ENCODE measurements at places on chromosomes 1 and 21.

DNA sequence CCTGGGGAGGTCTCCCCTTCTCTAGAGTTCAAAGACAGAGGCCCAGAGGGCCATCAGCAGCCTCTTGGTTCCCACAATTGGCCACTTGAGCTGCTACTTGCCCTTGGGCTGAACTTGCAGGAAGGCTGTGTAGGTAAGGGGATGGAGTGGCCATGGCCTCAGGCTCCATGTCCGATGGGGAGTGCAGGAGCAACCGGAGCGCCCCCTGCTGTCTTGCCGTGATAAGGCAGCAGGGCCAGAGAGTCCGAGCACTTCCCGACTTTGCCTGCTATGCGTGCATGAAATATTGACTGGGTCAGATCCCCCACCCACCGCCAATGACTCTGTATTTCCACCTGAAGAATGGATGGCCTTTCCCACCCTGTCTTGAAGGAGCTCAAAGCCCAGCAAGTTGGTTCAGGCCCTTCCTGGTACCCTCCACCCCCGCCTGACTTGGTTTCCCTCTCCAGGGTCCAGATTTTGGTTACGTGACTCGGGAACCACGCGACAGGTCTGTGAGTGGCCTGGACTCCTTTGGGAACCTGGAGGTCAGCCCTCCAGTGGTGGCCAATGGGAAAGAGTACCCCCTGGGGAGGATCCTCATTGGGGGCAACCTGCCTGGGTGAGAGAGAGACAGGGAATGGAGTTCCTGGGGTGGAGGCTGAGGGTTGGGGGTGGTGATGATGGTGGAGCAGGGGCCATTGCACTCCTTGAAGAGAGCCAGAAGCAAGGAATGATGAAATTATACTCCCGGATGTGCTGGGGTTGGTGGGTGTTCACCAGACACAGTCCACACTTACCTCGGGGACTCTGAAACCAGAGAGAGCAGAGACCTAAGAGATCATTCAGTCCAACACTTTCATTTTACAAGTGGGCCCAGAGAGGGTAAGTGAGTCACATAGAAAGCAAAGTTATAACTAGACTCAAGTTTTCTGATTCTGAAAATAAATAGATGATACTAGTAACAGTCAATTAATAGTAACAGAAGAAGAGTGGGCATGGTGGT, 25.6 kb downstream of the PADI3 start:
- DNase-seq = no peak

GRCh38 chr21:24759348-24760075, 847.8 kb downstream of the MRPL39 start:
- DNase-seq = no peak

DNA sequence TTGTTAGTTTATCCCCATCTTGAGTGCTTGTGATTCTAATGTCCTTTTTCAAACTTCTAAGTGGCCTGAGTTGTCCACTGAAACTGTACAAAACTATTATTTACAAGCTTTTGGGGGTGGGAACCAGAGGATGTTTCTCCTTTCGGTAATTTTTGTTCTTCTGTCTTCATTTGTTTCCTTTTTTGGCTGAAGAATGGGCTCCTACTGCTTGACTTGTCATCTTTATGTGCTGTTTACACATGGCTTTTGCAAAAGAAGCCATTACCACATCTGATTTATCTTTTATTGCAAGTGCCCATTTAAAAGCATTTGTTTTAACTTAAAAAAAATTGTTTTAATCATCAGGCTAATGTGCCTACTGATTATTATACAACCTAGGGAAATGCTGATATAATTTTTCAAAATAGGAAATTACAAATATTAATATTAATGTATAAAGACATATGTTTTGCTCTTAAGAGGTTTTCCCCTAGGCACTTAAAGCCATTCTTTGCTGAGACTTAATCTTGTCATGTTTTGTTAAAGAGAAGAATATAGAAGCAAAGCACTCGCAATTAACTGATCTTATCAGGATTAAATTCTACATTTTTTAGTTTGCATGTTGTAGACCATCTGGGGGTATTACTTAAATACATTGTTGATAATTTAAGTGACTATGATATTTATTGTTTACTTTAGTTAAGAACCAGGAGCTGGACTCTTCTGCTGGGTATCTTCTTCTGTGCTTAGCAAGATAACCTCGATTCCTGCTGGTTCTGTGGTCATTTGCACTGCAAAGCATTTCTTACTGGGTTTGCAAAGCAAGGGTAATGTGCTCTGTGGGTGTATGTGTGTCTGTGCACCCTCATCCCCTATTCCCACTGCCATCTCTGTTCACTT, 40.1 kb downstream of the TMEM200B start:
- no peak for DNase-seq

DNA sequence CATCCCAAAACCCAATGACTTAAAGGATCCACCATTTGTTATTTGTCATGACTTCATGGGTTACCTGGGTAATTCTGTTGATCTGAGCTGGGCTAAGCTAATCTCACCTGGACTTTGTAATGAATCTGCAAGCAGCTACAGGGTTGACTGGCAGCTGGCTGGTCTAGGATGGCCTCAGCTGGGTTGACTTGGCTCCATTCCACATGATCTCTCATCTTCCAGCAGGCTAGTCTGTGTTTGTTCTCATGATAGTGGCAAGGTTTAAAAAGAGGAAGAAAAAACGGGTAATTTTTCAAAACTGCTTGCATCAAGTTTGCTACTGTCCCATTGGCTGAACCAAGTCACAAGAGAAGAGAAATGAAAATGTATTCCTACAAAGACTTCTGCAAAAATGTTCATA, 24.8 kb upstream of the ZMYM4 start:
- no peak for DNase-seq

GRCh38 chr1:91631718-91632330, 131.2 kb downstream of the CDC7 start:
- DNase-seq = no peak

DNA sequence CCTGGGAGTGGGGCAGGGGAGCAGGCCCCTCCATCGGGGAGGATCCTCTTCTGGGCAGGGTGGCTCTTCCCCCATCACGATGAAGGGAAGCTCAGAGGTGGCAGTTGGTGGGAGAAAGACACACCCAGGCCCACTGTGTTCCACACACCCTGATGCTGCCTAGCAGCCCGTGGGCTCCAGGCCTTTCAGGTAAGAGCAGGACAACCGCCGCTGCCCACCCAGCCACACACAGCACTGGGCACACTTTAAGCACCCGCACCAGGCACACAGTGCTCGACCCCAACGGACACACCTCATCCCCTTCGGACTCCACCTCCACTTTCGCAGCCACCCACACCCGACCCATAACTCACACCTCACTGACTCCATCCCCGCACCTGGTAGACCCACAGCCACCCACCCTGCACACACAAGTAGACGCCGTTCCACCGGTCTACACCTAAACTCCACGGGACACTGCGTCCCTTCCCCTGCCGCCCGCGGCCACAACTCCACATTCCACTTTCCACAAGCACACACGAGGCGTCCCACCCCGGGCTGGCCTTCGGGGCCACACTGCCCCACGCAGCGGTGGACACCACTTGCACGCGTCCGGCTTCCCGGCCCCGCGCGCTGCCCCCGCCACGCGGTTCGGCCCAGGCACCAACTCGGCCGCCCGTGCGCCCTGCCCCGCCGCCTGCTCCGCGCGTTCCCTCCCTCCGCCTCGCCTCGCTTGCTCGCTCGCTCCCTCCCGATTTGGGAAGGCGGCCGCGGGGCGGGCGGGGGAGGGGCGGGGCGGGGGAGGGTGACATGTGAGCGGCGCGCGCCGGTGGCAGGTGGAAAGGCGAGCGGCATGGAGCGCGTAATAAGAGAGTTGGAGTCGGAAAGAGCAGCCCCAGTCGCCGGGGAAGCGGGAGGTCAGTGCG, at the start of gene KCNQ4:
TSS of gene KCNQ4 (plus strand) at position 787 of the 905 bp plus-strand sequence. CDS start 307 bp downstream, outside the sequence.
- DNase-seq = no peak

DNA sequence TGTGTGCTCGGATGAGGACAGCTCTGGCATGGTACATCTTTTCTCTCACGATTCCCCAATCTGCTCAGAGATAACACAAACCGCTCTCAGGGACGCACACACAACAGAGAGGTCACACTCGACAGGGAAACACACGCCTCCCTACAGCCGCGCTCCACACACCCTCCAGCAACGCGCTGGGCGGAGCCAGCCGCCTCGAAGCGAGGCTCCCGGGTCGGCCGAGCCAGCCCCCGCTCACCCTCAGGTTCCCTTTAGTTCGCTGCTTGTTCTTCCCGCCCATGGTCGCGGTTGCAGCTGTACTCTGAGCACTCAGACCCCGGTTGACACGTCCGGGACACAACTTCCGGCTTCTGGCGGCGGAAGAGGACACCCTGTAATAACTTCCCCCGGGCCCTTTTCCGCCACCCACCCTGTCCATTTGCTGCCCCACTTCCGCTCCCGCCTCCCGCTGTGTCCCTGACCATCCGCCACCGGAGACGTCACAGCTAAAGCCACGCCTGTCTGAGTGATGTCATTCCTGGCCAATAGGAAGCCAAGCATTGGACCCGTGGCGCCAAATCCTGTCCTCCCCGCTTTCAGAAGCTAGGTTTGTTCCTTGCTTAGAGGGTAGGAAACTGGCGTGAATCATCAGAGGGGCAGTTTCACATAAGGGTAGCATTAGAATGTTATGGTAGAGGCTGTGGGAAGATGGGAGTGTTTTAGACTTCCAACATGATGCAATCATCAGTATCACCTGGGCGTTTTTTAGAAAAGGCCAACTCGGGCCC, at the start of gene LTN1:
TSS of gene LTN1 (minus strand) at position 352 of the 767 bp plus-strand sequence. CDS start at position 280, 72 bp downstream.
- DNase-seq = peak; percentile 97

GRCh38 chr1:50968821-50969610, 1.0 kb upstream of the CDKN2C start:
- no peak for DNase-seq

DNA sequence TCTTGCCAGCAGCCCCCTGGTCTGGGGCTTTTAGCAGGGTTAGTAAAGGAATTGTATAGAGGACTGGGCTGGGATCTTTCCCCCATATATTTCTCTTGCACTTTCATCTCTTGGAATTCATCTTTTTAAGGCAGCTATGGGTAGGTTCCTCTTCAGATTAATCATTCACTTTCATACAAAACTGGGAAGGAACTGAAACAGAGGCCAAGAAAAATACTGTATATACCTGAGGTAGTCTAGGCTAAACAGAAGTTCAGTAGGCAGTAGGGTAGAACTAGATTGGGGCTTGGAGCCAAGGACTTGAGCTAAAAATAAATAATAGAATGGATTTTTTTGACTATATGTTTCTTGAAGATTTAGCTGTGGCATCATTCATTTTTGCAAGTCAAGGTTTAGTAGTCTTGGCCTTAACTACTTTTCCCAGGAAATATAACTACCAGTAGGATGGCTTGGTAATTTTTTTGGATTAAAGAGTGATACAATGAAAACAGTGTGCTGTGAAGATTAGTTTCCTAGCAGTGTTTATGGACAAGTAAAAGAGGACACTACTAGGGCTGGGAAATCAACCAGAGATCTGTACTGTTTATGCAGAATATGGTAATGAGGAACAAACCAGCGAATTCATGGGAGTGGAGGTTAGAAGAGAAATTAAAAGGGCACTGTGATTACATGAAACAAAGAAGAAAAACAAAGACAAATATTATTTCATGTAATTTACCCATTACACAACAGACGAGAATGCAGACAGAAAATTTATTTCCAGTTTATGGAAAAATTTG, 50.9 kb upstream of the PTGS2 start:
- DNase-seq = no peak

DNA sequence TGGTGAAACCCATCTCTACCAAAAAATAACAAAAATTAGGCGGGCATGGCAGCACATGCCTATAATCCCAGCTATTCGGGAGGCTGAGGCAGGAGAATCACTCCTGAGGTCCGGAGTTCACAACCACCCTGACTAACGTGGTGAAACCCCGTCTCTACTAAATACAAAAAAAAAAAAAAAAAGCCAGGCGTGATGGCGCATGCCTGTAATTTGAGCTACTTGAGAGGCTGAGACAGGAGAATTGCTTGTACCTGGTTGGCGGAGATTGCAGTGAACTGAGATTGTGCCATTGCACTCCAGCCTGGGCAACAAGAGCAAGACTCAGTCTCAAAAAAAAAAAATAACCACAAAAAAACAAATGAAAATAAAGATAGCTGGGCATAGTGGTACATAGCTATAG, 42.3 kb downstream of the CC2D1B start:
- DNase-seq = no peak

DNA sequence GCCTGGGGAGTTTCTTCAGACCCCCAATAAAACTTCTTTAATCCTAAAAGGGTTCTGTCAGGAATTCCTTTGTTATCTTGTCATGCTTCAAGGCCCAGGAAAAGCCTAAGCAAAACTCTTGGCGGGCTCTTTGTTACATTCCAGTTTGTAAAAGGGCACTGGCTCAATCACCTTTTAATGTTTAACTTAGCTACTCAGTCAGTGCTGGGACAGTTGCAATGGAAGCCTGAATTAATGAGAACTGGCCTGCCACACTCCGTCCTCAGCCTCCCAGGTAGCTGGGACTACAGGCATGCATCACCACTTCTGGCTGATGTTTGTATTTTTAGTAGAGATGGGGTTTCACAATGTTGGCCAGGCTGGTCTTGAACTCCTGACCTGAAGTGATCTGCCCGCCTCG, 21.3 kb upstream of the ASB17 start:
- no peak for DNase-seq

GRCh38 chr1:53446051-53446450, 13.1 kb upstream of the DMRTB1 start:
- no peak for DNase-seq

- no peak for DNase-seq
Observed at GRCh38 chr21:36695671-36696389, 3.1 kb upstream of the SIM2 start.

DNA sequence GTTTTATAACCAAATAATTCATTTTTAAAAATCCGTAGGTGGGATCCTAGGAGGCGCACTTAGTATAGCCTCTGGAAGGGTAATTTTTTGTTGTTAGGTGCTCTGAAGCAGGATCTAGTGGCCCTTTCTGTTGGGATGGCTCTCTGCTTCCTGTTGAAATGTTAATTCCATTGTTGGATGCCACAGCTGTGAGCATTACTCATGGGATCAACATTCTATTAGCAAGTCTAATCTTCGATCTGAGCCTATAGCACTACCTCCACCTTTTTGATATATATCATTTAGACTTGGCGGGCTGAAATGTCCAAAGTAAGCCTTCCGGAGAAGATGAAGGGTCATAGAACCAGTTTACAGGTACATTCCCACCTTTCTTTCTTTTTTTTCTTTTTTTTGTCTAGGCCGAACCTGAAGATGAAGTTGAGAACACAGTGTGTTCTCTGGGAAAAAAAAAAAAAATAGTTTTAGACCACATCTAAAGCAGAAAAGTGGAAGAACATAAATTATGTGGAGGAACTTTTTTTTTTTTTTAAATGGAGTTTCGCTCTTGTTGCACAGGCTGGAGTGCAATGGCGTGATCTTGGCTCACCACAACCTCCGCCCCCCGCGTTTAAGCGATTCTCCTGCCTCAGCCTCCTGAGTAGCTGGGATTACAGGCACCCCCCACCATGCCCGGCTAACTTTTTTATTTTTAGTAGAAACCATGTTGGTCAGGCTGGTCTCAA, 1.4 kb downstream of the CXADR start:
- DNase-seq = no peak

DNA sequence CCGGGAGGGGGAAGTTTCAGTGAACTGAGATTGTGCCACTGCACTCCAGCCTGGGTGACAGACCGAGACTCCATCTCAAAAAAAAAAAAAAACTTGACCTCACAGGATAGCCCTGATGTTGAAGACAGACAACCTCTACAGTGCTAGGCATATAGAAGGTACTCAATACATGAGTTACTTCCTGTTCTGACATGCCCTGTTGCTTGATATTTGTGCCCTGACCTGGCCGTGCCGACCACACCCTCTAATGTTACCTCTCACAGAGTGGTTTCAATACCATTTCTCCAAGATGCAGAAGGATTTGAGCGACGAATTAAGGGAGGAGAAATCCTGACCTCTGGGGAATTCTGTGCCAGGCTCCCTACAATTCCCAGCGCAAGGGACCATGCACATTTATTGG, 5.2 kb downstream of the PTAFR start:
- no peak for DNase-seq

GRCh38 chr1:99674115-99675064, 28.5 kb downstream of the PALMD start:
- DNase-seq = no peak
